ENCODE measurements at places on chromosomes 11 and 22.
A peak's percentile ranks its signal among the peaks of the same experiment; 100 is the strongest.

DNA sequence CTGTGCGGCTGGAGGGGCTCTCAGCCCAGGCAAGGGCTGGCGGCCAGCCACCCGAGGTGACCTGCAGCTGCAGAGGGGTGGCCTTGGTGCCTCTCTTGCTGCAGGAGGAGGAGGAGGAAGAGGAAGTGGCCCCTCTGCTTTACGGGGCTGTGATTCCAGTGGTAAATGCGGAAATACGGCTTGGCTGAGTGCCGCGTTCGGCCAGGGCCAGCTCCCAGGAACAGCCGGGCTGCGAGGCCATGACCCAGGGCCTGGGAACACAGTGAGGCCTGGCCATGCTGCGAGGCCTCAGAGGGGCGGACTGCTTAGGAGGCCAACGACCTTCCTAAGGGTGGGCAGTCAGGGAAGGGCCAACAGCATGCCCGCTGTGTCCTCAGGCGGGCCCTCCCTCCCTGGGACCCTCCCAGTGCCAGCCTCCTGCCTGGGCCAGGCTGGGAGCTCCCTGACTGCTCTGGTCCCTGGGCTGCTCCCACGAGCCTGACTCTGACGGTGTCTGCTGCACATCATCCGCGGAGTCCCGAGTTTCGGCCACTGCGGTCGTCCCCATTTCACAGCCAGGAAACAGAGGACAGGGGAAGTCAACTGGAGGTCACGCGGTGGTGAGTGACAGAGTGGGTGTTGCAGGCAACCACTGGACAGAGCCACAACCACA is 20.8 kb upstream of the PPARA start:
- DNase-seq = no peak

DNA sequence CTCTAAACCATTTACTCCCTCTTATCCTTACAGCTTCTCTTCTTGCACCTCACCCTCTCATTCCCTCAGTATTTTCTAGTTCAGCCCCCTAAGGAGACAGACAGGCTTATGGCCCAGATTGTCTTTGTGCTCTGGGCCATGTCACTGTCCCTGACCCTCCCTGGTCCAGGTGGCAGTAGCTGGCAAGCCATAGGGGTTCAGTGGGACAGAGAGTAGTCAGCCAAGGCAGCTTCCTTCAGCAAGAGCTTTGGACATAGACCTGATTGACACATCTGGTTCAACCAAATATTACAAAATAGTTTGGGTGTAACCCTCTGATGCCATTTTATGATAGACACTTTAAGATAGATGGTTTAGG is 53.9 kb downstream of the NCAM1 start:
- DNase-seq = no peak

- peak; percentile 56 for DNase-seq
These were observed 41.7 kb upstream of the AQP11 start for GRCh38 chr11:77547863-77548551.

GRCh38 chr22:37273126-37273845 is 9.0 kb upstream of the CYTH4 start:
- no peak for DNase-seq

DNA sequence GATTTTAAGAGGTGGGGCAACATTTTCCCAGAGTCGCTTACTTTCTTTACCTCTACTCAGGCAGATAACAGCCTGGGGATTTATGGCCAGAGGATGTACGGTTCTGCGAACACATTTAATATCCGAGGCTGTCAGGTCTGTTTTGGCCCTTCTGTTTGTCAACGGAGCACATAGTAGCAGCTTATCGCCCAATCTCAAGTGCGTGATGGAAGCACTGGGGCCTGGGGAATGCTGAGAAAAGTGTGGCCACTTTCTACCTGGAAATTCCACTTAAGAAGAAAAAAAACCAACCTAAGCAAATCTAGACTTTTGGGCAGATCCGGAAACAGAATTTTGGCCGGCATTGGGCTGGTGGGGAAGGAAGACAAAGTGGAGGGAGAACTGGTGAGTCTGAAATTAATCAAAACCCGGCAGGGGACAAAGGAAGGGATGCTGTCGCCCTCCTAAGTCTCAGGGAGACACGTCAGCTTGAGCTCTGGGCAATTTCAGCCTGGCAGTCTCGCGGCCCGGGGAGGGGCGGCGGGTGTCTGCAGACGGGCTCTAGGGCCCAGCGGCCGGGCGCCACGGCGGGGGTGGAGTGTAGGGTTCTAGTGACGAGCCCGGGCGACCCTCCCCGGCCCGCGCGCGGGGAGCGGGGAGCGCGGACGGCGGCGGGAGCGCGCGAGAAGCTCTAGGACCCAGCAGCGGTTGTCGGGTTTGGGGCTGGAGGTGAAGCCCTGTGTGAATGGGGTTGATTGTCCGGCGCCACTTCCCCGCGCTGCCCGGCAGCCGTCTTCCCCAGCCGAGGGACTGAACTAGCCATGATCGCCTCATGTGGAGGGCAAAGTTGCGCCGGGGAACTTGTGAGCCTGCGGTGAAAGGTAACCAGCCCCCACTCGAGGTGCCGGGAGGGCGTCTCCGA is at the start of gene AMOTL1:
AMOTL1 (plus strand) TSS at position 656 of the 901 bp plus-strand sequence; CDS start at position 812, 156 bp downstream.
- peak; percentile 95 for DNase-seq

- DNase-seq = no peak
These were observed 865 bp downstream of the RBM14 start for GRCh38 chr11:66617155-66617834.

- no peak for DNase-seq
These were observed 107.7 kb downstream of the ELP4 start for GRCh38 chr11:31617246-31617645.

GRCh38 chr11:46894961-46895360 is 23.4 kb downstream of the LRP4 start:
- no peak for DNase-seq

GRCh38 chr11:80872116-80872728 is 1431.4 kb upstream of the TENM4 start:
- no peak for DNase-seq

DNA sequence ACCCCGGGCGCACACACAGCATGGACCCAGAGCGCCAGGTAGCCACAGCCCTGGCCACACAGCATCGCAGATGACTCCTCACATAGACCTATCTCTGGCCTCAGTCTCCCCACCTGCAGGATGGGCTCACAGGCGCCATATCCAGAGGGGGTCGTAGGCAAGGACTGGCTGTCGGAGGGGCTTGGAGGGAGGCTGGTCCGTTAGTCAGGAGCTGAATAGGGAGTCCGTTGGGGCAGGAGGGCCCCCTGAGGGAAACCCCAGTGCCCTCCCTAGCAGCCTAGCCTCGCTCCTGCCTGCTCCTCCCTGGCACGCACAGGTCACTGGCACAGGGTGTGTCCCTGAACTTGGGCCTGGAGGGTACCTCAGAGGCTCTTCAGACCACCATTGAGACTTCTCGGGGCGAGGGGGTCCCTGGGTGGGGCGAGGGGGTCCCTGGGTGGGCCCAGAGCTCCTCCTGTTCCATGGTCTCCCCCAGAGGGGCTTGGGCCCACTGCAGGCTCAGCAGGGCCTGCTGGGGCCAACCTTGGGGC is 2.0 kb downstream of the PLXNB2 start:
- no peak for DNase-seq

DNA sequence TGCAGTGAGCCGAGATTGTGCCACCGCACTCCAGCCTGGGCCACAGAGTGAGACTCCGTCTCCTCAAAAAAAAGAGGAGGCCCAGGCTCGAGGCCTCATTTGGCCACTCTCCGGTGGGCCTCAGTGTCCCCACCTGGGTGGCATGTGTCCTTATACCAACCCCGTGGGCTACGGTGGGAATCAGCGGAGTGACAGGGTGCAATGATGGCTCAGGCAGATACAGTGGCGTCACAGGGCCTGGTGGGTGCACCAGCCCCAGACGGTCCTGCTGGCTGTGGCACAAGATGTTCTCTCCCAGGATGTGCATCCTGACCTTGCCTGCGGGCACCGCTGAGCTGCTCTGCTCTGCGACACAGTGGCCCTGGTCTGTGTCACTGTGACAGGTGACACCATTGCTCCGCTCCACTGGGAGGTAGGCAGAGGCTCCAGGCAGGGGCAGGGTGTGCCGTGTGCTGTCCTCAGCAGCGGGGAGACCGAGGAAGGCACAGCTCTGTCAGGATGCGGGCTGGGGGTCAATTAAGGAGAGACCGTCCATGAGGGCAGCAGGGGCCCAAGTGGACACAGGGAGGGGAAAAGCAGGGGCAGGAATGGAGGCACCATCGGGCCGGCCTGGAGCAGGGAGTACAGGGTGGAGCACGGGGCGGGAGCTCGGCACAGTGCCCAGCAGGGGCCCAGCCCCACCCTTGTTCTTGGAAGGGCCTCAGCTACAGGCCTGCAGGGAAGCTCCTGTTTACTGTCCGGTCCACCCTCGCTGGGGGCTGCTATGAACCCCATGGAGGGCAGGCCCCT is 21.7 kb upstream of the TH start:
- DNase-seq = no peak

GRCh38 chr11:12075822-12076821 is 34.3 kb upstream of the MICAL2 start:
- DNase-seq = no peak

DNA sequence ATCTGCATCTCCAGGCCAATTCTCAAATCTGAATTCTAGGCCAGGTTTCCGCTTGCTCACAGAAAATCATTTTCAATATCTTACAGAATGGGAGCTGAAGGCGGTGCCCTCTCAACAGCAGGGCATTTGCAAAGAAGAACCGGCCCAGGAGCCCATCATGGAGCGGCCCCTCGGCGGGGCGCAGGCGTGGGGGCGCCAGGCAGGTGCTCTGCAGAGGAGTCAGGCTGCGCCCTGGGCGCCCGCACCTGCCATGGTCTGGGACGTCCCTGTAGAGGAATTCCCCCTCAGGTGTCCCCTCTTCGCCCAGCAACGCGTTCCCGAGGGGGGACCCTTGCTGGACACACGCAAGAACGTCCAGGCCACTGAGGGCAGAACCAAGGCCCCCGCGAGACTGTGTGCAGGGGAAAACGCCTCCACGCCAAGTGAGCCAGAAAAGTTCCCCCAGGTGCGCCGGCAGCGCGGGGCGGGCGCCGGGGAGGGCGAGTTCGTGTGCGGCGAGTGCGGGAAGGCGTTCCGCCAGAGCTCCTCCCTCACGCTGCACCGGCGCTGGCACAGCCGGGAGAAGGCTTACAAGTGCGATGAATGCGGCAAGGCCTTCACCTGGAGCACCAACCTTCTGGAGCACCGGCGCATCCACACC is 11.5 kb downstream of the ZNF74 start:
- DNase-seq = no peak

DNA sequence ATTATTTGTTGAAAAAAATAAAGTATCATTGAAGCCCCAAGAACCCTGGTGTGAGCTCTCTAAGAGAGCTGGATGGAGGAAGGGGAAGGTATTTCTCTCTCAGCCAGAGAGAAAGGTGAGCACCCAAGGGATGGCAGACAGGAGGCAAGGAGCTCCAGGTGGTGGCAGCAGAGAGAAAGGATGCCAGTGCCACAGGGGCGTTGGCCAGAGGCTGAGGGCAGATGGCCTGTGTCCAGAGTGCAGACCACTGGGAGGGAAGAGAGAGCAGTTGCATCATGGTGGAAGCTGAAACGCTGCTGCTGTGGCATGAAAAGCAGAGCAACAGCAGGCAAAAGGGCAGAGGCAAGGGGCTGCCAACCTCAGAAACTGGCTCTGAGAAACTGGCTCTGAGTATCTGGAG is 8.5 kb downstream of the SPON1 start:
- DNase-seq = peak; percentile 43

GRCh38 chr11:122183933-122184332 is 67.9 kb upstream of the BLID start:
- no peak for DNase-seq

- no peak for DNase-seq
These were observed 165.1 kb downstream of the WNT11 start for GRCh38 chr11:76041208-76041607.

DNA sequence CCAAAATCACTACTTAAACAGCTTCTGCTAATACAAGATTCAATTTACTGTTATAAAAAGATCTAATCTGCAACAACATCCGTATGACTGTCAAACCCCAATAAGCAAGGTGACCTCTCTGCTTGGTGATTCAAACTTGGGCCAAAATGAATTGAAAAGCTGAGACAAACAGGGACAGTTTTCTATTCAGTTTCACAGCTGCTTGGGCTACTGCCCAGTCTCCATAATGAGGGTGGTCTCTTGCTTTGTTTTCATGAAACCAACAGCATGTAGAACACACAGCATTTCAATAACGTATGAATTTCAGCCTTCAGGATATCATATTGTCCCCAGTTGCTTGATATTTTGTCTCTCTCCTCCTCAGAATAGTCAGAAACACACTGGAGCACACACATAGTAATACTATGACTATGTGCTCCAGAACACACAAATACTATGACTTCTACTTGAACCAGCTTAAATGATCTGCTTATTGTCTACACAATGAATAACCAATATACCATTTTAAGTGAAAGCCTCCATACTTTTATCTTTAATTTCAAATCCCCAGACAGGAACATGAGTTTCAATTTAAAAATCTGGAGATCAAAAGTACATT is 285.0 kb downstream of the TTC28 start:
- no peak for DNase-seq

DNA sequence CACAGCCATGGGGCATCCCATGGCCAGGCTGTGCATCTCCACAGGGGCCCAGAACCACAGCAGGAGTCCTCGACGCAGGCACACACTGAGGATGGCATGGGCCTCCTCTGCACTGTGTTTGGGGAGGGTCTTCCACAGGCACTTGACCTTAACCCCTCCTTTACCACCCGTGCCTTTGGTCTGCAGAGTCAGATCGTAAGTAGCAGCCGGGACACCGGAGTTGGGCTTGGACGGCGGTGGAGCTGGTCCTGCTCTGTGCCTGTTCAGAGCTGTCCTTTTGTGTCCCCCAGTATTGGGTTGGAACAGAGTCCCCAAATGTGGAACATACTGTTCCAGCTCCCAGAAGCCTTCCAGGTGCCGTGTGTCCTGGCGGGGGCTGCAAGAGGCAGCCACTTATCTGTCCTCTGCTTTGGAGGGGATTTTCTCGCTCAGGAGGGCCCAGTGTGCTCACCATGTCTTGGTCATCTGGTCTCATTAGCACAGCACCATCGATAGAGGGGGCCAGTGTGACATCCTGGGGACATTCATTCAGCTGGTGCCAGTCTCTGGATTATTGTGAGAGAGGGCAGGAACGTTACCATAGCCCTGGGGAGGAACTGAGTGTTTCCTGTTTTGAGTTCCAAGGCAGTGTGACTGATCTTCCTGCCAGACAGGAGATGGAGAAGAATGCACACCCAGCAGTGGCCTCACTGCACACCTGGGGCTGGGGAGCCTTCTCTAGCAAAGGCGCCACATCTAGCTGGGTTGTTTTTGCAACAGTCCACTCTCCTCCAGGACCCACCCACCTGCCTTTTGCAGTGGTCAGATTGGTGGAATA is 12.4 kb downstream of the CRELD2 start:
- DNase-seq = no peak

Data from D341Med (cell line).